CD8-positive, alpha-beta T cell (primary cell): ENCODE measurements at places on chromosomes 2 and 18.

- no peak for DNase-seq
Observed at GRCh38 chr2:149313512-149313972, 16.8 kb upstream of the LYPD6 start.

DNA sequence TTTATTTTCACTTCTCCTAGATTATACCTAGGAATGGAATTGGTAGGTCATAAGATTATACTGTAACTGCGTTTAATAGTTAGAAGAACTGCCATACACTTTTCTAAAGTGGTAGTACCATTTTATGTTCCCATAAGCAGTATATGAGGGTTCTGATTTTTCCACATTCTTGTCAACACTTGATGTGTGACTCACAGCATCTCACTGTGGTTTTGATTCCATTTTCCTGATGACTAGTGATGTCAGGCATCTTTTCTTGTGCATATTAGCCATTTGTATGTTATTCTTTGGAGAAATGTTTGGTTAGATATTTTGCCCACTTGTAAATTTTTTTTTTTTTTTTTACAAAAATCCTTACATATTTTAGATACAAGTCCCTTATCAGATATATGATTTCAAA, 2.3 kb downstream of the DCAF17 start:
- no peak for DNase-seq

- no peak for DNase-seq
Observed at GRCh38 chr2:217412721-217413120, 552.9 kb upstream of the TNP1 start.

GRCh38 chr2:65277791-65278483, 50.3 kb downstream of the ACTR2 start:
- DNase-seq = no peak

DNA sequence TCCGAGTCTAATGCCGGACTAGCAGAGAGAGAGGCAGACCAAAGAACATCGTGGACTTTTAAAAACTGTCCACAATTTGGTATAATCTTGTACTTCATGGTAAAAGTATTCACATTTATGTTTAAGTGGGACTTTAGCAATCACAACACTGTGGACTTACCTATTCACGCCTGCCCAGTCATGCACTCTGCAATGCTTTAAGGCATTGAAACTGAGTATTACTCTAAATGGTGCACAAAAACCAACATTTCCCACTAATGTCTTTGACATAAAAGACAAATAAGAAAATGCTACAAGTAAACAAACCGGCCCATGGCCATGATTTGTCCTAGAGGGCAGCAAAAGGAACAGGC, 91.3 kb downstream of the ACVR1 start:
- DNase-seq = no peak

DNA sequence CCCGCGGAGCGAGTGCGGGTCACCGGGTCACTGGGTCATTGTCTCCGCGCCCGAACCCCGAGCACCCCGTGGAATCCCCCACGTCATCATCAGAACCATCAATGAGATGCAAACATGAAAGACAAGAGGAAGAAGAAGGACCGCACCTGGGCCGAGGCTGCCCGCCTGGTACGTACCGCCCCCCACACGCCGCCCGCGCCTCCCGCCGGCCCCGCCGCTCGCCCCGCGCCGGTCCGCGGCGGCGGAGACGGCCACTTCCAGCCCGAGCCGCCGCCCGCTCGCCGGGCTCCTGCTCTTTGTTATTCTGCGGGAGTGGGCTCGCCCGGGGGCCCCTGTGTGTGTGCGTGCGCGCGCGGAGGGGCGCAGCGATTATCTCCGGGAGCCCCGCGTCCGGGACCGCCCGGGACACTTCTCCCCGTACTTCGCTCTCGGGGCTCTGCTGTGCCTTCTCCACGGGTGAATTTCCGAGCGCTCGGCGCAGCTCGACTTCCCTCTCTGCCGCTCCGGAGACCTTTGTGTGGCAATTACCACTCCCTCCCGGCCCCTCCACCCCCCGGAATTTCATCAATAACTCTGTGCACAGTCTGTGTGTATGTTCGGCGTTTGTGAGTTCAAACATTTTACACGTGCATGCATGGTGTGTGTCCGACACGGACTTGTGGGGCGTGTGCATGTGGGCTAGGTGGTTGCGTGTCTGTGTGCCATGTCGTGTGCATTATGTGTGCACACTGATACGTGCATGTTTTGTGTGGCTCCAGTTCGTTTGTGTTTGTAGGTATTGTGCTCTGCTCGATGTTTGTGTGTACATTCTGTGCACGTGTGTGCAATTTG, 714 bp downstream of the ASXL3 start:
- no peak for DNase-seq

DNA sequence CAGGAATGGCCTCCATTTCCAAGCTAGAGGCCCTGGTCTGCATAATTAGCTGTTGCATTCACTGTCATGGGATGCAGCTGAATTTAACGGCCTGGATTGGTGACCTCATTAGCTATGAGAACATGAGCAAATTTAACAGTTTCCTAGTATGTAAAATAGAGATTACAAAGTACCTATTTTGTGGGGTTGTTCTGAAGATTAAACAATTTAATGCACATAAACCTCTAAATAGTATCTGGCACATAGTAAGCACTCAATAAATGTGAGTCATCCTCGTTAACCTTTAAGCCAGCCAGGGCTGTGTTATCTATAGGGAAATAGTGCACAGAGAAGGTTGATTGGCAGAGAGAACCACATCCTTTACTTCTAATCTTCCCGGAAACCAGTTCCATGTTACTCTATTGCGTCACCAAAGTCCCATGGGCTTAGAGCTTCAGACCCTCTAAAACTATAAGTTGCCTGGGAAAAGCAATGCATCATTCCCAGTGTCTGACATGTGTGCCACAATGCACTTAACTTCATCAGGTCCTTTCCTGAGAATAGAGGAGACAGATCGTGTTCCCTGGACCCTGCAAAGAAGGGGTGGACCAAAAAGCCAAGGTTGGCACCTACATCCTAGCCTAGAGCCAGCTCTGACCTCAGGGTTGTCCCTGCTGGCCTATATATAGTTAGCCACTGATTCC, 196.5 kb downstream of the LNPK start:
- DNase-seq = no peak

GRCh38 chr2:85649201-85650190, 18.5 kb downstream of the SFTPB start:
- DNase-seq = no peak
